ENCODE measurements at places on chromosomes 5 and 9.
A peak's percentile ranks its signal among the peaks of the same experiment; 100 is the strongest.

DNA sequence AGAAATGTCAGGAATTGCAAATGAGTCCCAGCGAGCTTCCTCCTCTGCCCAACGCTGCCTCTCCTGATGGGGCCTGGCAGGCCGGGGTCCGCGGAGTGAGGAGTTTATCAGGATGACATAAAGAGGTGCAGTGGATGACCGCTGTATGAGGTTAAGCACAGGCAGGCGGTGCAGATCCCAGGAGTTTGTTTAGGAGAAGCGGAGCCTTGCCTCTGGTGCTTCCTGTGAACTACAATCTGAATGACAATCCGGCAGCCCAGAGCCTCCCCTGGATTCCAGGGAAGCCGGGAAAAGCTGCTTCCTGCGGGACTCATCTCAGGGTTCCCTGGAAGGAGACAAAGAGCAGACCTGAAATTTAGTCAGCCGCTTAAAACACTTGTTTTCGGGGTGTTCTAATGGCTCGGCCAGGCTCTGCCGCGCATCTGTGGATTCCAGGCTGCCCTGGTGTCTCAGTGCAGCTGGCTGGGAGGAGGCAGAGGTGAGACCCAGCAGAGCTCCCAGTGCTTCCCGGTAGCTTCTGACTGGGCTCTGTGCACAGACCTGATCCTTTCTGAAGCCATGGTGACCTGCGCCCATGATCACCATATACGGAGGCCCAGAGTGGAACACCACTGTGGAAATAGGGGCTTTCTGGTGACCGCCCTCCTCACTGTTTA lies 69.8 kb upstream of the IRX4 start:
- H3K4me1 ChIP-seq: peaks cover 6% of the 10 kb centered on the region
- no peak overlapping the region for H3K4me3 ChIP-seq
- DNase-seq: no peak
- no peaks in the 10 kb centered on the region for H3K36me3 ChIP-seq
- H3K27me3 ChIP-seq: no peaks in the 10 kb centered on the region

- H3K4me1 ChIP-seq: no peaks in the 10 kb centered on the region
- H3K4me3 ChIP-seq: no peak overlapping the region
- H3K36me3 ChIP-seq: no peaks in the 10 kb centered on the region
- no peaks in the 10 kb centered on the region for H3K27me3 ChIP-seq
- no peak for DNase-seq
- H3K27ac ChIP-seq: no peak overlapping the region
These were observed 138.9 kb upstream of the RAI14 start for GRCh38 chr5:34517249-34517648.

GRCh38 chr5:159601216-159601615 lies 270.9 kb upstream of the IL12B start:
- H3K36me3 ChIP-seq: no peaks in the 10 kb centered on the region
- DNase-seq: no peak
- no peaks in the 10 kb centered on the region for H3K4me1 ChIP-seq
- H3K27me3 ChIP-seq: no peaks in the 10 kb centered on the region
- no peak overlapping the region for H3K27ac ChIP-seq

DNA sequence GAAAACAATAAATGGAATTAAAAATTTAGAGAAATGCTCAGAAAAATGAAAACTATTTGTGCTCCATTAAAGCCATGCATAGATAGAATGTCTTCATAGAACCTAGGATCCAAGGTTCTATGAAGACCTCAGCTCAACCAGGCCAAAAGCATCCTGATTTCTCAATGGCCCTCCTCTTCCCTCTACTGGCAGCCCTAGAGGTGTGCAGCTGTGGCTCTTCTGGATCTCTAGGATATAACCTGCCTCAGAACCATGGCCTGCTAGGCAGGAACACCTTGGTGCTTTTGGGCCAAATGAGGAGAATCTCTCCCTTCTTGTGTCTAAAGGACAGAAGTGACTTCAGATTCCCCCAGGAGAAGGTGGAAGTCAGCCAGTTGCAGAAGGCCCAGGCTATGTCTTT lies 15.1 kb downstream of the IFNA1 start:
- no peaks in the 10 kb centered on the region for H3K27me3 ChIP-seq
- peaks cover 11% of the 10 kb centered on the region for H3K36me3 ChIP-seq
- H3K4me3 ChIP-seq: no peak overlapping the region
- H3K4me1 ChIP-seq: peaks cover 5% of the 10 kb centered on the region
- H3K27ac ChIP-seq: no peak overlapping the region

DNA sequence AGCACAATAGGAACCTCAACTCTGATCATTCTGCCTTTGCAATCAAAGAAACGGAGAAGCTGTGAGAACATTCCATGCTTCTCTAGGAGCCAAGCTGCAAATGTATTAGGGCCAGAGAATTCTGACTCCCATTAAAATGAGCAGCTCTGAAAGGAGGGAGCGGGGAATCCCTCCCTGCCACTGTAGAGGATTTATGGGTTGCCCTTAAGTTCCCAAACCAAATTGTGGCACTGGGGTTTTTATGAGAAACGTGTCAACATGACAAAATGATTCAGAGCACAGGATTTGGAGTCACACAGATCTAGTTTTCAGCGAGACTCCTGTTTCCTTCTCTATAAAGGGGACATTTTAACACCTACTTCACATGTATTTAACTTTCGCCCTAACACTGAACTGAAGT lies 1.8 kb downstream of the IL6ST start:
- H3K4me1 ChIP-seq: peaks cover 29% of the 10 kb centered on the region
- H3K27me3 ChIP-seq: no peaks in the 10 kb centered on the region
- DNase-seq: no peak
- no peak overlapping the region for H3K27ac ChIP-seq

DNA sequence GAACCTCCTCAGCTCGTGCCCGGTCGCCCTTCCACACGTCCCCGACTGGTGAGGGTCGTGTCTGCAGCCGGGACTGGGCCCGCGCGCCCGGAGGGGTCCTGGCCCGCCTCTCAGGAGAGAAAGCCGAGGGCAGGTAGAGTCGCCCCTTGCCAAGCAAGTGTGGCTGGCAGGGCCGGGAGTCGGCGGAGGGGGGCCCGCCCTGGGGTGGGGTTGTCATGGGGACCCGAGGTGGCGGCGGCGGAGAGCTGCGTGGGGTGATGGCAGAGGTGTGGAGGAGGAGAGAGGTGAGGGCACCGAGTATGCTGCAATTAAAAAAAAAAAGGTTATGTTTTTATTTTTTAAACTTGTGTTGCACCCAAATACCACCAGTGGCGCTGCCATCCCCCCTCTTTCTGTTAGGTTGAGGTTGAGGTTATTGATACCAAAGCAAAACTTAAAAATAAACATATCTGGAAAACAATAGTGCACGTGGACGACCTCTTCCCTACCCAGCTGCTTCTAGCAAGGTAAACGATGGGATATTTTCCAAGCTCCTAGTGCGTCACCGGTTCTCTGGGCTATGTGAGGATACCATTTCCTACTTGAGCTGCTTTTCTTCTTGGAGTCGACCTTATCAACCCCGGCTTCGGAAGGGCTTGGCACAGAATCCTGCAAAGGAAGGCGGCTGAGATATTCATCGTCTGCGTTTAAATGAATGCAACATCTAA lies 660 bp downstream of the SCAMP1 start:
- peaks cover 3% of the 10 kb centered on the region for H3K36me3 ChIP-seq
- peaks cover 8% of the 10 kb centered on the region for H3K4me1 ChIP-seq
- peak; percentile 66 for DNase-seq
- H3K4me3 ChIP-seq: peak overlapping the region; percentile 92
- peak overlapping the region; percentile 54 for H3K27ac ChIP-seq
- no peaks in the 10 kb centered on the region for H3K27me3 ChIP-seq

GRCh38 chr5:90533794-90534193 lies 4.4 kb upstream of the LYSMD3 start:
- H3K27ac ChIP-seq: no peak overlapping the region
- no peaks in the 10 kb centered on the region for H3K36me3 ChIP-seq
- no peaks in the 10 kb centered on the region for H3K27me3 ChIP-seq
- H3K4me1 ChIP-seq: no peaks in the 10 kb centered on the region
- no peak overlapping the region for H3K4me3 ChIP-seq

DNA sequence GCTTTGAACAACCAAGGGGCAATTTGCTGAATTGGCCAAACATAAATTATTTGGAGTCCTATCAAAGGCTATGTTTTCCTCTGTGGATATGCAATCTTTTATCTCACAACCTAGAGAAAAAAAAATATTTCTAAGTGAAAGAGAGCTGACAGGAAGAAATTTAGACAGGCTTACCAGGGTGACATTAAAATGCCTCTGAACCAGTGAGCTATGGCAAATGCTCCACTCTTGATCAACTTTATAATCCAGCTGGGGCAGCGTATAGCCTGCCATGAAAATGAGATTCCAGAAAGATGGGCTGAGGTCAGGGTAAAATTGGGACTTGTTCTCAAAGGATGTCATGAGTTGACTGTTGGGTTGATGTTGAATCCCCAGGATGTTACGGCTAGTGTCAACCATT lies 399.3 kb upstream of the TRPC7 start:
- H3K27me3 ChIP-seq: peaks cover 2% of the 10 kb centered on the region
- no peaks in the 10 kb centered on the region for H3K36me3 ChIP-seq
- no peak for DNase-seq
- H3K27ac ChIP-seq: no peak overlapping the region

DNA sequence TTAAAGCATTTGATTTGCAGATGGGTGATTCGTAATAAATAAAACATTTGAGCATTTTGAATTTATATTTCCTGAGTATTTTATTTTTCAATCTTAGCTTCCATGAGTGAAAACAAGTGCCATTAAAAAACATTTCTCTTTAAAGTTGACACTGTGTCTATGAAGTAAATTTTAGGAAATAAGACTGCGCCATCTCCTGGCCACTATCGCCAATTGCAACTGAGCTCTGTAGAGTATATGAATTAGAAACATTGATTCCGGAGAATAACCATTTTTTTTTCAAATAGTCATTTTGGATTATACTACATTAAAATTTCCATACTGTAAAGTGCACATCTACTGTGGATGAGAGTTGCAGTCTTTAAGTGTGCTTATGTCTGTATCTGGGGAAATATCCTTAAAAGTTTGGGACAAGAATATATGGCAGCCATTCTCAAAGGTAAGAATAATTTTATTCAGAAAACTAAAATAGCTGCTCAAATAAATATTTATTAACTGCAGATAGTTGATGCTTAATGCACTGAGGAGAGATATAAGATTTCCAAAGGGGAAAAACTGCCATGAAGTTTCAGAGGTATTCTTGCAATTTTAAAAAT lies 5.9 kb downstream of the DMRTA1 start:
- no peaks in the 10 kb centered on the region for H3K27me3 ChIP-seq
- peaks cover 6% of the 10 kb centered on the region for H3K4me1 ChIP-seq
- DNase-seq: no peak

GRCh38 chr9:86721226-86721781 lies 226.0 kb downstream of the GAS1 start:
- H3K27ac ChIP-seq: peak overlapping the region; percentile 97
- peaks cover 21% of the 10 kb centered on the region for H3K4me1 ChIP-seq
- no peak for DNase-seq
- no peaks in the 10 kb centered on the region for H3K27me3 ChIP-seq
- no peak overlapping the region for H3K4me3 ChIP-seq

DNA sequence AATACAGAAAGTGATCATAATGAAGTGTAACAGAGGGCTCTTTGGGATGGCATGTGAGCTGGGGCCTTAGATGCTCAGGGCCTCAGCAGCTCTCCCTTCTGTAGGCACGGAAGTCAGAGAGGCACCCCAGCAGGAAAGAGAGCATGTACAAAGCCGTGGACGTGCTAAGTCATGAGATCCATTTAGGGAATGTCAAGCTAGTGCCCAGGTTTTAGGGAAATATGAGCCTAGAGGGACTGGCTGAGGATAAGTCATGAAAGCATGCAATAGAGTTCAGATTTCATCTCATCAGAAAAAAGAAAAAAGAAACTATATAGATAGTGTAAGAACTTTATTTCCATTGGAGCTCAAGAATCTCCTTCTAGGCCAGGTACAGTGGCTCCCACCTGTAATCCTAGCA lies 379.5 kb upstream of the KLF4 start:
- no peaks in the 10 kb centered on the region for H3K4me1 ChIP-seq
- H3K27ac ChIP-seq: no peak overlapping the region
- no peaks in the 10 kb centered on the region for H3K36me3 ChIP-seq
- DNase-seq: no peak
- no peaks in the 10 kb centered on the region for H3K27me3 ChIP-seq
- H3K4me3 ChIP-seq: no peak overlapping the region

DNA sequence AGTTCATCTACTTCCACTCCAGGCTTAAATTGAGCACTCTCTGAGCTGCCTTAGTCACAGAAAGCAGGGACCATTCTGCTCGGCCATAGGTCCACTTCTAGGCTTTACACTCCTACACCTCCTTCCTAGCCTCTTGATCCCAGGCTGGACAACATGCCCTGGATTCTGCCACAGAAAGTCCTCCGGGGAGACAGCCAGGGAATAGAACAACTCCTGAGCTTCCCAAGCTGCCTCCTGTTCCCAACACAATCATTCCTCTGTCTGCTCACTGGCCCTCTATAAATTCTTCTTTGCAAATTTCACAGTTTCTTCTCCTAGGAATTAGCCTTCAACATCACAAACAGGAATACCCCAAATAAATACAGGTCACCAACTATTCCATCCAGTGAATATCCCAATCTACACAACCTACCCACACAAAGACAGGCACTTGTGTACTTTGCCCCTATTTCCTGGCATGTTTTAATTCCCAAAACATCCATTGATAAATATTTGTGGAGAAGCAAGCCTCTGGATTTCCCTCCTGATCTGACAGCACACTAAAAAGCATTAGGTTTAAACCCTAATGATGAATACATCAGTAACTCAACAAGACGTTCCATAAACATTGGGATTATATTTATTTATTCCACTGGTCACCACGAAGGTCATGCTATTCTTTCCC lies 125.5 kb downstream of the ENC1 start:
- H3K4me1 ChIP-seq: no peaks in the 10 kb centered on the region
- H3K27ac ChIP-seq: no peak overlapping the region
- H3K27me3 ChIP-seq: no peaks in the 10 kb centered on the region
- no peaks in the 10 kb centered on the region for H3K36me3 ChIP-seq

GRCh38 chr5:138371454-138371853 lies 19.0 kb downstream of the KDM3B start:
- H3K4me1 ChIP-seq: peaks cover 5% of the 10 kb centered on the region
- peaks cover 38% of the 10 kb centered on the region for H3K36me3 ChIP-seq
- no peaks in the 10 kb centered on the region for H3K27me3 ChIP-seq
- DNase-seq: no peak
- no peak overlapping the region for H3K4me3 ChIP-seq

DNA sequence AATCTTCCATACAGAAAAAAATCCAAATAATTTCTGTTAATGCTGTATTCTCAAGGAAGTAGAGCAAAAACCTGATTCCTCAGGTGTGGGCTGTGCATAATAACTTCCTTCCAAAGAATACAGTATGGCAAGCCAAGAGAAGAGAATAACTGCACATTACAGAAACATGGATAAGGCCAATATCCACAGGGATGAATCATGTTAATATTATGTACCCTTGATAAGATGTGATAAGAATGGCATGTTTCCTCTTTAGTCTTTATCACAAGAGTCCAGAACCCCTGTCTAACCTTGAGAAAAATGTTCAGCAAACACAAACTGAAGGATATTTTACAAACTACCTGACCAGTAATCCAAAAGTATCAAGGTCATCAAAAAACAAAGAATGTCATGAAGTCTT lies 795.8 kb downstream of the SEMA5A start:
- no peaks in the 10 kb centered on the region for H3K4me1 ChIP-seq
- DNase-seq: no peak
- no peaks in the 10 kb centered on the region for H3K27me3 ChIP-seq
- no peaks in the 10 kb centered on the region for H3K36me3 ChIP-seq
- no peak overlapping the region for H3K27ac ChIP-seq

GRCh38 chr5:40775846-40776657 lies 20.3 kb upstream of the TTC33 start:
- no peaks in the 10 kb centered on the region for H3K27me3 ChIP-seq
- H3K36me3 ChIP-seq: peaks cover 79% of the 10 kb centered on the region
- H3K4me1 ChIP-seq: peaks cover 7% of the 10 kb centered on the region
